ENCODE measurements at places on chromosomes 13 and 19.

DNA sequence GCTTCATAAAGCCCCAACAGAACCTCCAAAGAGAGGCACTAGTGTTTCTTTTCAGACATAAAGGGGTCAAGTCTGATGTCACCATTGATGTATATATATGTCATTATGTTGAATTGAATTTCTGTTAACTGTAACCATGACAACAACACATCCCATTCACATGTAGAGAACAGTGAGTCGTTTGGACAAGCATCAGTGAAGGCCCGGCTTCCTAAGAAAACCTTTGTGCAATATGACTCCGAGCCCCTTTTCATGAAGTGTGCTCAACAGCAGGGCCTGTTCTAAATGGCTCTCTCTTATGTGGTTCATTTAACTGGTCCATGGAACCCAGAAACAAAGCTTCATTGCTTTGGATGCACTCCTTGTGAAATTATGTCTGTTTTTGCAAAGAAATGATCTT is 67.2 kb upstream of the UBL3 start:
- no peak for DNase-seq

DNA sequence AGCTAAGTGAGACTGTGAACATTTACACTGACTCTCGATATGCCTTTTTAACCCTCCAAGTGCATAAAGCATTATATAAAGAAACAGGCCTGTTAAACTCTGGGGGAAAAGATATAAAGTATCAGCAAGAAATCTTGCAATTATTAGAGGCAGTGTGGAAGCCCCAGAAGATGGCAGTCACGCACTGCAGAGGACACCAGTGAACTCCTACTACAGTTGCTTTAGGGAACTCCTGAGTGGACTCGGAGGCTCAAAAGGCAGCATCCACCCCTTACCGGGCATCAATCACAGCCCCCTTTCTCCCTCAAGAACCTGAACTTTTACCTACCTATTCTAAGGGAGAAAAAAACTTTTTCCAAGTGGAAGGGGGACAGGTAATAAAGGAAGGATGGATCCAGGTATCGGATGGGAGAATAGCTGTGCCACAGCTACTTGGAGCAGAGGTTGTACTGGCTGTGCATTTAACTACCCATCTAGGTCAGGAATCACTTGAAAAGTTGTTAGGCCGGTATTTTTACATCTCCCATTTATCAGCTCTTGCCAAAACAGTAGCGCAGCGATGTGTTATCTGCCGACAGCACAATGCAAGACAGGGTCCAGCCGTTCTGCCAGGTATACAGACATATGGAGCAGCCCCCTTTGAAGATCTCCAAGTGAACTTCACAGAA is 80.1 kb downstream of the ZNF486 start:
- peak; percentile 21 for DNase-seq

DNA sequence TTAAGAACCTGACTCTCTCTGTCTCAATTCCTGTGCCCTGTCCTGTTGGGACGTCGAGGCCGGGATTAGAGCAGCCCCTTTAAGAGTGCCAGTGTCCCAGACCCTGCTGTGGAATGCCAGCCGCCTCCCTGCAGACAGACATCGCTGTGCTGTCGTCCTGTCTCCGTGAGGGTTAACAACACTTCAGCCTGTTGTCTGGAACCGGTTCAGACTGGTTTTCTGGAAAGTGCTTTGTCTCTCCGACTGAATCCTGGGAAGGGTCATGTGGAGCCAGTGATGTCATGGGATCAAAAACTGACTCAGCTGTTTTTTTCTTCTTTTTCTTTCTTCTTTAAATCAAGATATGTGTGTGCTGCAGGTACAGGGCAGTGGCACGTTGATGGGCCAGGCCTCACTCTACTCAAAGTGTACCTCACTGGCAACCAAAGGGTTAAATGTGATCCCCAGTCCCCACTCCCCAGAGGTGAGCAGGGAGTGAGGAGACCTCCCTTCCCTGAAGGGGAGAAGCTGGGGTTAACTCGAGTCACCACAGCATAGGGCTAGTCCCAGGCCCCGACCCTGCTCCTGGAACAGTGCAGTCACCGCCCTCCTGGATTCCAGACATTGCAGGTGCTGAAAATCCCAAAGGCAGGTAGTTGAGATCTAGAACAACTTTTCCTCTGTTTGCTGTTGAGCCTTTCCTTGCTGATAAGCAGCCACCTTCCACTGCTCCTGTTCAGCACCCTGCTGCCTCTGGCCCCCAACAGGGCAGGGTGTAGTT is 50.8 kb downstream of the TSSK6 start:
- no peak for DNase-seq

GRCh38 chr13:107329991-107330390 is 762.1 kb upstream of the ARGLU1 start:
- DNase-seq, result no peak

DNA sequence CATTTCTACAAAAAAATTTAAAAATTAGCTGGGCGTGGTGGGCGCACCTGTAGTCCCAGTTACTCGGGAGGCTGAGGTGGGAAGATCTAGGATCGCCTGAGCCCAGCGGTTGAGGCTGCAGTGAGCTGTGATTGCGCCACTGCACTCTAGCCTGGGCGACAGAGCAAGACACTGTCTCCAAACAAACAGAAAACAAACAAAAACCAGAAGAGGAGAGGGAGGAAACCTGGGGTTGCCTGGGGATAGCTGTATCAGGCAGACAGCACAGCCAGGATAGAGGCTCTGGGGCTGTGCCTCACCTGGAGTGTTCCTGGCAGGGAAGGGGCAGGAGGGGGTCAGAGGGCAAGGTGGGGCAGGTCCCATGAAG is 2.6 kb upstream of the POLR2E start:
- no peak for DNase-seq

DNA sequence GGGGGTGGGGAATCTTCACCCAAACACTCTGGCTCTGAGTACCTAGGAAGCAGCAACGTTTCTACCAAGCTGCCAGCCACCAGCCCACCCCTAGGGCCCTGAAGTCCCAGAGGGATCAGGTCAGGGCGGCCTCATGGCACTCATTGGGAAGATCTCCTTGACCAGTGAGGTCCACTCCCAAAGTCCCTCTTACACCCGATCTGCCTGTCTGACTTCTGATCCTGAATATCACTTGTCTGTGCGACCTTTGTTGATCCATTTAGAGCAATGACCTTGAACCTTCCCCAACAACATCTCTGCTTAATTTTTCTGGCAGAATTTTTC is 2.1 kb upstream of the GNA15 start:
- no peak for DNase-seq

- DNase-seq, result no peak
Observed at GRCh38 chr19:7544626-7545025, 9.1 kb downstream of the PNPLA6 start.

- no peak for DNase-seq
Observed at GRCh38 chr19:17950310-17951156, 16.4 kb upstream of the KCNN1 start.

DNA sequence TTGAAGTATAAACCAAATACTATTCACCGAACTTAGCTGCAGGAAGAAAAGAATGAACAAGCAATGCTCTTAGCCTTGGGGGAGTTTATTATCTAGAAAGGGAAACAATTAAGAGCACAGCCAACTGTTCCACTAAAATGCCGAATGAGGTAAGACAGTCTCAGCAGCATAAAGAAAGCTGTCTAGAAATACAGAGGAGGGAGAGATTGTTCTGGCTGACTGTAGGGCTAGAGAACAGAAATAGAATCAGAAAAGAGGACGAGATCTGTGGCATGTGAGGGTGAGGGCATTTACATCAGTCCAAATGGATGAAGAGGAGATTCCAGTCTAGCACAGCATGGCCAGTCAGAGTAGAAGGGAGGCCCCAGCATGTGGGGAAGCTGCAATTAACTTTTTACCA is 56.8 kb upstream of the TNFRSF19 start:
- DNase-seq, result no peak

GRCh38 chr13:111347438-111347837 is 27.0 kb downstream of the TEX29 start:
- no peak for DNase-seq

- no peak for DNase-seq
Observed at GRCh38 chr13:20389696-20390525, 135.7 kb downstream of the CRYL1 start.

DNA sequence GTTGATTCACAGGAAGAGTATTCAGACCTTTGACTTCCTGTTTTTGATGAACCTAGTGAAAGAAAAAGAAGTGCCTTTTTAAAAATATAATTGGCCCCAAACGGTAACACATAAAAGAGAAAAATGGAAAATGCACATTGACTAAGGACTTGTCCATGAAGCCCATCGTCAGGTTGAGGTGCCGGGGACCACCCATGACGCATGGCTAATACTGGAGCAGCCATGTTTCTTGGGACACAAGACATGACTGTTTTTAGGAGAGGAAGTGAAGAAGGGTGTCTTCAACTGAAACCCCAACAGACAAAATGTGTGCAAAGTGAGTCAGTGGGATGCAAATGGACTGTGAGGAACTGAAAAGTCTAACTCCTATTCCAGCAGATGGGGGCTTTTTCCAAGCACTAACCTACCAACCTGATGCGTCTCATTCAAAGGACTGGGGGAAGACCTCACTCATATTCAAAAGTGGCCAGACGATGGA is 459.4 kb downstream of the FOXO1 start:
- no peak for DNase-seq

- DNase-seq, result no peak
Observed at GRCh38 chr13:37636701-37637100, 38.1 kb upstream of the POSTN start.

GRCh38 chr19:37506387-37507166 is at the start of gene ZNF793:
ZNF793 (plus strand) TSS chr19:37506939; CDS start chr19:37523440, 16,501 bp downstream.
- DNase-seq, result peak; percentile 45

DNA sequence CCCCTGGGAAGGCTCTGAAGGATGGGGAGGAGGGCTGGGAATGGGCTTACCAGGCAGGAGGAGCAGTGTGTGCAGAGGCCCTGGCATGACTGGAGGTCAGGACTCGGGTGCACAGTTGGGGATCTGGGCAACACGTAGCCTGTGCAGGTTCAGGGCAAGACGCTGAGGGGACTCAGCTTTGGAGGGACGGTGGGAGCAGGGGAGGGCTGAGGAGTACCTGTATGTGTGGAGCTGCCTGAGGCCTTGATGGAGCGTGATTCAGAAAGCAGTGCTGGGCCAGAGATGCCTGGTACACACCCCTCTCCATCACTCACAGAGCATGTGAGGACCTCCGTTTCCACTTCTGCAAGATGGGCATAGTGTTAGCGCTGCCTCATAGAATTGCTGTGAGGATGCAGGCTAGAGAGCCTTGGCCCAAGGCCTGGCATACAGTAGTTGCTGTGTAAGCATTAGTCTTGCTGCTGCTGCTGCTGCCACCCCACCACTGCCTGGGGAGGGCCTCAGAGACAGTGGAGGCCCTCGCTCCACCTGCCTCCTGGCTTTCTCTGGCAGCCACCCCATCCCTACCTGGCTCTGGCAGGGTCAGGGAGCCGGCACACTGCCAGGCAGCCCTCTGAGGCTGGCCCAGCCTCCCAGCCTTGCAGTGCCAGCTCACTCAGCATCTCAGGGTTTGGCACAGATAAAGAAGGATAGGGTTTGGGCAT is 2.4 kb downstream of the PAK4 start:
- DNase-seq, result no peak

DNA sequence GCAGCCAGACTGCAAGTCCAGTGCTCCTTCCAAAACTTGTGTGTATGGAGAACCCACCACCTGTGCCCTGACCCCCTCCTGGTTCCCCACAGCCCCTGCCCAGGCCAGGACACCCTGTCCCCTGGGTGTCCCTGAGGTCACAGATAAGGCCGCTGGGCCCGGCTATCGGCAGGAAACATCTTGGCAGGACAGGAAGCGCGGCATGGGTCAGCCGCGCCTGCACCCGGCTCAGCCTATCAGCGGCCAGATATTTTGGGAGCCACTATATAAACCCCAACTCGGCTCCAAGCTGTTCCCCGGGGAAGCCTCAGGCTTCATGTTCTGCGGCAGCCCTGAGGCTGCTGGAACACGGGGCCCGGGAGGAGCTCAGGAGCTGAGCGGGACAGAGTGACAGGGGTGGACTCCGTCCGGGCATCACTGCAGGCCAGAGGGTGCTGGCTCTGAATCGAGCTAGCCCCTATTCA is 60.8 kb downstream of the AP1M1 start:
- DNase-seq, result no peak

DNA sequence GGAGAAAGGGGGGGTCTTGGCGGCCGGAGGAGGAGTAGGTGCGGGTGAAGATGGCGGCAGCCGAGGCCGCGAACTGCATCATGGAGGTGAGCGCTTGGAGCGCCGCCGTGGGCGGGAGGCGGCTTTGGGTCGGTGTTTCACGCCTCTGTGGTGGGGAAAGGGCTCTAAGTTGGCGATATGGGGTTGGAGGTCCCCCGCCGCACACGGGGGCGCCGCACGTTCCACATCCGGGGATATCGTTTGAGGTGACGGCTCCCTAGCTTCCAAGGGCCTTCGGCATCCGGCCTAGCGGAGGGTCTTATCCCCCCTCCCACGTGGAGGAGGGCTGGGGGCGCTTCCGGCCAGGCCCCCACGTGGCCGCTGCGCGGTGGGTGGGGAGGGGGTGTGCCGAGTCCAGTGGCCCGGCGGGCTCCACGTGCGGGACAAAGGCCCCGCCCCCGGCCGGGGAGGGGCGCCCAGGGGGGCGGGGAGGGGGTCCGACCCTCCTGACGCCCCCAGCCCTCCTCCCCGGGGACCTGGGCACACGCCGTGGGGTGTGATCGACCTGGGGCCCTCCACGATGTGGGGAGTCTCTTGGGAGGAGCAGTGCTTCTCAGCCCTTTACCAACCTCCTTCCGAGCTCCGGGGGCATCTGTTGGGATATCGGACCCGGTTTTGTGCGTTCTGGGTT is at the start of gene PRMT1:
Gene PRMT1 (plus strand): TSS at position 41 of the 670 bp plus-strand sequence. CDS start 10 bp downstream, at position 51.
- peak; percentile 47 for DNase-seq

- no peak for DNase-seq
Observed at GRCh38 chr13:42477596-42478190, 96.3 kb upstream of the TNFSF11 start.

GRCh38 chr19:5096536-5096935 is 127.6 kb downstream of the KDM4B start:
- no peak for DNase-seq

DNA sequence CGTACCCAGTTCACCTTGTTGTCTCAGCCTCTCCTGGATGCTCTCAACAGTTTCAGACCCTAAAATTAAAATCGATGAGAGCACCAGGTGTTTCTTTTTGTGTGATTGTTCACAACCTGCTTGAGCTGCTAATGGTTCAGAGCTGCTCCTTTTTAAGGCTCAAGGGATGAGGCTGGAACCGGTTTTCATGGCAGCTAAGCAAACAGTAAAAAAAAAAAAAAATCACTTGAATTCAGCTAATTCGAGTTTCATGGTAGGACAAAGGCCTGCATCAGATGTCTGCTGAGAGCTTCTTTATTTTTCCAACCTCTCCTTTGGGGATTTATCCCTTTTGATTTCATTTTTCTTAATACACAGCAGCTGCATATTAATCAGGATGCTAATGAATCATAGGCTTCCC is 6.5 kb downstream of the SYCE2 start:
- no peak for DNase-seq
